ENCODE measurements at places on chromosomes 12 and 14.

GRCh38 chr12:67222302-67222701 is 46.9 kb upstream of the CAND1 start:
- no peak for DNase-seq

- DNase-seq: no peak
Measured at GRCh38 chr14:100279563-100279962, 26.7 kb downstream of the SLC25A29 start.

DNA sequence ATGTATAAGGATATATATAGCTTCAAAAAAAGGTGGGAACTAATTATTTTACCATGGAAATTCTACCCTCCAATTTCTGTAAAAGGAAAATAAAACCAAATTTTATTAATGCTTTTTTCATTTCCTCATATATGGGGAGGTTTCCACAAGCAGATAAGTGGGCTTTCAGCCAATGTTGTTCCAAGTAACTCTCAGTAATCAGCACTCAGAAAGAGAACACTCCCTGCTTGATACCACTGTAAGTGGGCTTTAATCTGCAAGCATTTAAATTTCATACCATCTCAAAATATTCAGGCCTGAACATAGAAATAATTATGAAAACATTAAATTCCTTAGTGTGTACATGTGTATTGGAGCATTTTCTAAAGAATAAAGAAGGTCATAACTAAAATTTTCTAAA is 827.6 kb downstream of the C12orf50 start:
- no peak for DNase-seq

DNA sequence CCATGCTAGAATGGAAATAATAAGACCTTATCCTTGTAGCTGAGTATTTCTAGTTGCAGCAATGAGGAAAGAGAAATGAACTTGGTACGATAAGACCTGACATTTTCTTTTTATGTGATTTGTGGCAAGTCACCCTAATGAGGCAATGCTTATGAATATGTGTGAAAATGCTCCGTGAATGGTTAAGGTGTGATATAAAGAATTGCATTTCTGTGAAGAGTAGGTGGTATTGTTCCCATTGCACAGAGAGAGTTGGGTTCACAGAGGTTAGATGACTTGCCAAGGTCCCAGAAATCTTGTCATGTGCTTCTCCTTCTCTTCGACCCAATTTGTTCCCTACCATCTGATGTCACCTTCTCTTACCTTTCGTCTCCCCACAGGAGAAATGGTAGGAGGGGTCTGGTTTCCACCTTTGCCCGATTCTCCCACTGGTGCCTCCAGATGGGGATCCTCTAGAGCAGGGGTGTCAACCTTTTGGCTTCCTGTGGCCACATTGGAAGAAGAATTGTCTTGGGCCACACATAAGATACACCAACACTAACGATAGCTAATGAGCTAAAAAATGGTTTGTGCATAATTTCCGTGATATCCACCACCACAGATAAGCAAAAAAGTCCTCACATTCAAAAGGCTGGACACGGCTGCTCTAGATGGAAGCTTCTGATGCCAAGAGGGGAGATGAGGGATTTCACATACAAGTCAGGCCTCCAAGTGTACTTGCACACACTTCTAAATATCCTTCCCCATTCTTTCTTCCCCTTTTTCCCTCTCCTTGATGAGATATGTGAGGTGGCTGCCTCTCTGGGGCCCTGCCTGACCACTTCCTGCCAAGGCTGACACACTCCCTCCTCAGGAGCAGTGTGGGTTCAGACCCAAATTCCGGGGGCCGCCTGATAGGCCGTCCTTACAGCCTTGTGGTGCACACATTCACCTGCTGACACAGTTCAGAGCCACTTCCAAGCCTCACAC is 96.1 kb downstream of the PLXNC1 start:
- DNase-seq: no peak

DNA sequence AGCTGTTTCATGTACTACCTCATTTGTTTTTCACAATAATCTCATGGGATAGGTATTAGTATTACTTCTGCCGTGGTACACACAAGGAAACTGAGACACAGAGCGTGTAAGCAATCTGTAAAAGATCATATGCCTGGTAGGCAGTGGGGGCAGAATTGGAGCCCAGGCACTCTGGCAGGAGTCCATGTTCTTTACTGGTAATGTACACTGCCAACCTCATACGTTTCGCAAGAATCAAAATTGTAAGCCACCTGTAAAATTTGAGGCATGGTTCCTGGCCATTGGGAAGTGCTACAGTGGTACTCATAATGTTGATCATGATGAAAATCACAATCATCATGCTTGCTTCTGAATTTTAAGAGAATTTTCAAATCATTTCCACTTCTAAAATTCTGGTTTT is 40.7 kb downstream of the TMTC1 start:
- no peak for DNase-seq

DNA sequence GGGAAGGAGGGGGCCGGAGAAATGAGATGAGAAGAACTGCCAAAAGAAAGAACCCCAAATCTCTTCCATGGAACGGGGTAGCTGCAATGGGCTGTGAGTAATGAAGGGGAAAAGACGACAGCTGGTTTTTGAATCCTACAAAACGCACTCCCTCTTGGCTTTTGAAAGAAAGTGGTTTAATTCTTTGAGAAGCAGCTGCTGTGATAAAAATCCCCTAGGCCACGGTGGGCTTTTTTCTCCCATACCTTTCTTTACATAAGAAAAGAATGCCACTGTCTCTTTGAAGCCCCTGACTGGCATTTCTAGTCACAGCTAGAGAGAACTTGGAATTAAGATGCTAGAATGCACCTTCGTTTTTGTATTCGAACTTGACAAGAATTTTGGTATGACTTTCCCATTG is 486.1 kb downstream of the GLT1D1 start:
- DNase-seq: no peak

DNA sequence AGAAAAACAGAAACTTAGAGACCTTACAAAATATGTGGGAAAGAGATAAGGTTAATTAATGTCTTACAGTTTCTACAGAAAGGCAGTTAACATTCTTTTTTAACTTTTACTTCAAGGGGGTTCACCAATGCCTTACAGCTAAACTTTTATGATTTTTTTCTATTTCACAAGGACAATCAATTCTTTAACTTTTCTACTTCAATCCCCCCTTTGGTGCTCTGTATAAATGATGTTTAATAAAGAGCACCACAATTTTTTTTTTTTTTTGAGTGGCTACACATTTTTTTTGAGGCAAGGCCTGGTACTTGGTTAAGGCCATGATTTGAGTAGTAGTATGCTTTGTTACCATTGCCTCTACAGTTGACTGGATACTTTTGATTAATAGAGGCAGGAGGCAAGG is 279.6 kb downstream of the PRKD1 start:
- no peak for DNase-seq
